B cell (primary cell): ENCODE measurements at places on chromosomes 1 and 21.
A peak's percentile ranks its signal among the peaks of the same experiment; 100 is the strongest.

DNA sequence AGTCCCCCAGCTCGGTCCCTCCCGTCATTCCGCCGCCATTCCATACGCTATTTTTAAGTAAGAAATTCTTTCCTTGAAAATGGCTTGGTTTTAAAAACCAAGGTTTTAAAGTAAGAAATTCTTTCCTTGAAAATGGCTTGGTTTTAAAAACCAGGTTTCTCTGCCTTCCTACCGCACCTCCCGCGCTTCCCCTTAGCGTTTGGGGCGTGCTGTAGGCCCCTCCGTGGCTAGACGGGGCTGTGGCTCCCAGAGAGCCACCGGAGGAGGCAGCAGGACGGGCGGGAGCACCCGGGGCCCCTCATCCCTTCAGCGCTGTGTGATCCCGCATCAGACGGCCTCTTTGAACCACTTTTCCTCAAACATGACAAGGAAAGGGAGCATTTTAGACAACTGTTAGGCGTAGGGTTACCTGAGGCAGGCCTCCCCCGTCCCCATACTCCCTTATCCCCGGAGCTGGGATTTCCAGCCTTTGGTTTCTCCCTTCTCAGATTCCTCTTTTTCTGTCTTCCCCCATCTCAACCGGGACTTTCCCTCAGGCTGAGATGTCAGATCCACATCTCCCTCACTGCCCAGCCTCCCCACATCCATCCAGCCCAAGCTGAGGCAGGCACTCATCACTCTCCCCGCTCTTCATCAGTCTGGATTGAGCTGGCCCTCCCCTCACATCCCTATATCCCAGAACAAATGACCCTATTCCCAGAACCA lies 541 bp upstream of the CD58 start:
- no peak for DNase-seq

DNA sequence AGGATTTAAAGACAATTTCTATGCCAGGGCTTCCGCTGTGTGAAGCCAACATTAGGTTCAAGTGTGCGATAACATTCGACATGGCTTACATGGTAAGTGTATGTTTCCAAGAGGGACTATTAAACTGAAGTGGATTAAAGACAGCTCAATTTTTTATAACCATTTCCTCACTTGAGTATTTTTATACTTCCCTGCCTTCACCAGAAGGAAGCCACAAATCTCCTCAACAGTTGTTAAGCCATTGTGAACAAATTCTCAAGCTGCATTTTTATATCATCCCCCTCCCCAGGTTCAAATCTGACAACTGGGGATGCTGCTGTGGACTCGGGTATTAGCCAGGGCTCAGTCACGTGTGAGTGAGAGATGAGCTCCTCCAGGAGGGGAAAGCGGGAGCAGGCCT lies 116.3 kb downstream of the RHOU start:
- DNase-seq: no peak

DNA sequence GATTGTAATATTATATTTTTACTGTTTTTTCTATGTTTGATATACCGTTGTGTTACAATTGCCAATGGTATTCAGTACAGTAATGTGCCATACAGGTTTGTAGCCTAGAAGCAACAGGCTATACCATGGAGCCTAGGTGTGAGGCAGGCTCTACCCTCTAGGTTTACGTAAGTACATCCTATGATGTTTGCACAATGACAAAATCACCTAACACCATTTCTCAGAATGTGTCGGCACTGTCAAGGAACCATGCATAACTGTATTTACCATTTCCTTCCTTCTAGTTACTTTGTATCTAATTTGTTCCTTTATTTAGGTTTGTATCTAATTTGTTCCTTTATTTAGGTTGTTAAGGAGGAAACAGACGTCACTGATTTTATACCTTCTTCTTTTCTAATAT lies 9.9 kb downstream of the NPHP4 start:
- no peak for DNase-seq

- DNase-seq: no peak
These were observed 1.1 kb upstream of the OBSCN start for GRCh38 chr1:228206582-228207351.

DNA sequence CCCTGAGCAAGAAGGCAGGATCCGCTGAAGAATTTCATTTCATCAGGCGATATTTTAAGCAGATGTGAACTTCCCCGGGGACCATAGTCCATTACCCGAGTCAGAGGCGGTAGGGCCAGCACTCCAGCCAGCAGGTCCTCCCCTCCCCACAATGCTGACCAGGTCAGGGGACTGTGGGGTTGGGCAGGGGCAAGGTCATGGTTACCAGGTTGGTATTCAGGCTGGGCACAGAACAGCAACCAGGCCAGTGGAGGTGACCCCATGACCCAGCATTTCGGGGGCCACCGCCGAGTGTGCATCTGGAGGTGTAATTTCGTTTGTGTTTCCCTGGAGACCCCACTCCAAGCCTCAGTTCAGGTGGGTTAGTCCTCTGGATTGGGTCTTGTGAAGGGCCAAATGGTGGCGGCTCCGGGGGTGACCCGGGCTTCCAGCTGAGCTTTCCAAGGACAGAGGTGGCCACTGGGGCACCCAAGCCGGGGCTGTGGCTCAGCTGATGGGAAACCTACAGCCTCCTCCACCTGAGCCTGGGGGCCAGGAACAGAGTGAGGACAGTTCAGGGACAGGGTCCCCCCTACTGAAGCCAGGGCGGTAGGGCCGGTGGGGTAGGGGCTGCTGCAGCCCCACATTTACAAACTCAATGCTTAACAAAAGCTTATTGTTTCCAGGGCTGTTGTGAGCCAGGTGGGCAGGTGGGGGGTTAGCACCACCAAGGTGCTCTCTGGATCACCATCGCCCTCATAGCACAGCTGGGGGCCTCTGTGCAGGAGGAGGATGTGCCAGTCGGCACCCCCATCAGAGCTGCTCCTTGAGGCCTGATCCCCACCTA lies 2.8 kb downstream of the PRDM16 start:
- no peak for DNase-seq

- no peak for DNase-seq
These were observed 1234.4 kb downstream of the KCNT2 start for GRCh38 chr1:195373856-195374255.

DNA sequence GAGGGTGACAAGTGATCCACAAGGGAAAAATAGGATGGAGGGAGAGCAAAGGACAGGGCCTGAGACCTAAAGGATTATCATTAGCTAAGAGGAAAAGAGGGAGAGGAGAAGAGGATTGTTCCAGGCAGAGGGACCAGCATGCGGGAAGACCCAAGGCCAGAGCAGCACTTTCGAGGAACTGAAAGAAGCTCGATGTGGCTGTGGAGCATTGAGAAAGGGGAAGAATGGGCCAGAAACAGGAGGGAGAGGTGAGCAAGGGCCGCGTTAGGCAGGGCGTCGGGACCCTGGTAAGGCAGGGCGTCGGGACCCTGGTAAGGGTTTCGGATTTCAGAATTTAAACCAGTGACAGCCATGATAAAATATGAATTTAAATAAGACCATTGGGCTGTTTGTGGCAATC lies 22.8 kb upstream of the CSF1 start:
- peak; percentile 68 for DNase-seq
